ENCODE measurements at places on chromosomes 16 and 17. TPM values are rescaled to one million over a fixed set of nuclear protein-coding genes. Genes with fewer than 3 reads are reported as not detected.
A peak's percentile ranks its signal among the peaks of the same experiment; 100 is the strongest.

- H3K36me3 ChIP-seq: peaks cover 38% of the 10 kb centered on the region
- H3K27ac ChIP-seq: peak overlapping the region; percentile 69
- DNase-seq: no peak
- H3K27me3 ChIP-seq: no peaks in the 10 kb centered on the region
- H3K4me1 ChIP-seq: peaks cover 6% of the 10 kb centered on the region
Observed at GRCh38 chr17:64057701-64058263, 37.3 kb upstream of the ICAM2 start.

- H3K27ac ChIP-seq: peak overlapping the region; percentile 74
- no peak for DNase-seq
- no peaks in the 10 kb centered on the region for H3K27me3 ChIP-seq
- peaks cover 8% of the 10 kb centered on the region for H3K36me3 ChIP-seq
Observed at GRCh38 chr17:29664743-29665480, 42.2 kb upstream of the CORO6 start.

- peaks cover 69% of the 10 kb centered on the region for H3K4me1 ChIP-seq
- peak overlapping the region; percentile 51 for H3K27ac ChIP-seq
- no peaks in the 10 kb centered on the region for H3K27me3 ChIP-seq
- DNase-seq: no peak
- H3K4me3 ChIP-seq: peak overlapping the region; percentile 49
Observed at GRCh38 chr16:87864331-87864989, 4.8 kb downstream of the SLC7A5 start.

DNA sequence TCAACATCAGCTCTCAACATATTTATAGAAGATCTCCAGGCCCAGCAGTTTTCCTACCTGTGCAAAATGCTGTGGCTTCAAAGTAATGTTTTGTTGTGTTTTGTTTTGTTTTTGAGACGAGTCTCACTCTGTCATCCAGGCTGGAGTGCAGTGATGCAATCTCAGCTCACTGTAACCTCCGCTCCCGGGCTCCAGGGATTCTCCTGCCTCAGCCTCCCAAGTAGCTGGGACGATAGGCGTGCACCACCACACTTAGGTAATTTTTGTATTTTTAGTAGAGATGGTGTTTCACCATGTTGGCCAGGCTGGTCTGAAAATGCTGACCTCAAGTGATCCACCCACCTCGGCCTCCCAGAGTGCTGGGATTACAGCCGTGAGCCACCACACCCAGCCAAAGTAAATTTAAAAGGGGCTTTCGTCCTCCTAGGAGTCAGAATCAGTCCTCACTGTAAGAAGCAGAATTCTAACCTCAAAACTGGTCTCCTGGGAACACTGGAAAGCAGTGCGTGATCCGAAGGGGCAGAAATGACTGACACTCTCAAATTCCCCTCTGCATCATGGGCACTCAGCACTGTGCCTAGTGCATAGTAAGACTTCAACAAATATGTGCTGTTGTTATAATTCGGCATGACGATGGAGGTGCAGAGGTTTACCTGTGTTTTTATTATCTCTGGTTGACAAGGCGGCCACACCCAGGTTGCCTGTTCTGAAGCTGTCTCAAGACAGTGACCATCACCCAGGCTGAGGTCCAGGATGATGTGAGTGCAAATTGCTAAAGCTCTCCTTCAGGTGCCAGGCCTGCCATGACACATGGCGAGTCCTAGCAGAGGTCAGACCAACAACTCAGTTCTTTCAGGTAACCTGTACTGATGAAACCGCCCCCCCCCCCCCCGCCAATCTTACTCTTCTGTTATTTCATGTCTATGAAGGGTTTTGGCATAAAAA, 59.8 kb downstream of the ADCY9 start:
- H3K27me3 ChIP-seq: no peaks in the 10 kb centered on the region
- DNase-seq: no peak
- H3K4me1 ChIP-seq: peaks cover 41% of the 10 kb centered on the region
- H3K36me3 ChIP-seq: peaks cover 8% of the 10 kb centered on the region
- no peak overlapping the region for H3K4me3 ChIP-seq
- H3K27ac ChIP-seq: no peak overlapping the region

DNA sequence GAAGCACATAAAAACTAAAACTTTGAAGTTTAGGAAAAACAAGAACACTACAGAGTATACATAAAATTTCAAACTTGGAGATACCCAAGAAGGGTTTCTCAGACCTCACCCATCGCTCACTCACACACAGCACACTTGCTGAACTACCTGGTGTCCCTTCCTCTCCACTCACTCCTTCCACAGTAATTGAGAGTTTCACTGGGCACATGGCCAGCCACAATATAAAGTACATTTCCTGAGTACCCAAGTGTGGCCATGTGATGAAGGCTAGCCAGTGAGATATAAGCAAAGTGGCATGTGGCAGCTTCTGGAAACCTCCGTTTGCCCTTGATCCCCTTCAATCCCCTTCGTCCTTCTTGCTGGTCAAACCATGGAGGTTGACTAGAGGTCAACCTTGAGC, 11.9 kb downstream of the TOX3 start:
- peaks cover 5% of the 10 kb centered on the region for H3K27me3 ChIP-seq
- no peak overlapping the region for H3K27ac ChIP-seq
- no peak overlapping the region for H3K4me3 ChIP-seq

DNA sequence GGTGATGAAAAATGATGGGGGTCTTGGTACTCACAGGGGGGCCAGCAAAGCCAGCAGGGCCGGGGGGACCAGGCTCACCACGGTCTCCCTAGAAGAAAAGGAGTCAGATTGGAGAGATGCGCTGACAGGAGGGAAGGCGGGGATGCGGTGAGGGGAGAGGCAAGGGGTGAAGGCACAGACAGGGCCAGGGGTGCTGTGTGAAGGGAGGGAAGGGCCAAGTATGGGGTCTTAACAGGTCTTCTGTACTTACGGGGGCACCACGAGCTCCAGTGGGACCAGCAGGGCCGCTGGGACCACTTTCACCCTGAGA, 11.2 kb downstream of the COL1A1 start:
- H3K4me1 ChIP-seq: peaks cover 98% of the 10 kb centered on the region
- H3K27ac ChIP-seq: peak overlapping the region; percentile 99
- H3K36me3 ChIP-seq: peaks cover 70% of the 10 kb centered on the region
- H3K4me3 ChIP-seq: peak overlapping the region; percentile 99
- H3K27me3 ChIP-seq: no peaks in the 10 kb centered on the region
- DNase-seq: no peak

DNA sequence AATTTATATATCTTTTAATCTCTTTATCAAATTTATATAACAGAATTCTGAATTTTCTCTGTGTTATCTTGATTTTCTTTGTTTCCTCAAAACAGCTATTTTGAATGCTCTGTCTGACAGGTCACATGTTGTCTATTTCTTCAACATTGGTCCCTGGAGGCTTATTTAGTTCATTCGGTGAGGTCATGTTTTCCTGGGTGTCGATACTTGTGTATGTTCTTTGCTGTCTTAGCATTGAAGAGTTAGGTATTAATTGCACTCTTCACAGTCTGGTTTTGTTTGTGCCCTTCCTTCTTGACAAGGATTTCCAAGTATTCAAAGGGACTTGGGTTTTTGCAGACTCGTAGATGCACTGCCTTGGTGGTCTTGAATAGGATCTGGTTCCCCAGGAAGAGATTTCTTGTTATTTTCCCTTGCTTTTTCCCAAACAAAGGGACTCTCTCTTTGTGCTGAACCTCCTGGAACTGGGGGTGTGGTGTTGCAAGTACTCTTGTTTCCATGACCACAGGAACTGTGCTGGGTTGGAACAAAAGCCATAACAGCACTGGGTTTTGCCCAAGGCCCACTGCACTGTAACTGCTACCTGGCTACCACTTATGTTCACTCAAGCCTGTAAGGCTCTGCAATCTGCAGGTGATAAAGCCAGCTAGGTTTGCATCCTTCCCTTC, 1483.0 kb downstream of the CDH8 start:
- DNase-seq: no peak
- no peak overlapping the region for H3K27ac ChIP-seq
- H3K4me1 ChIP-seq: no peaks in the 10 kb centered on the region
- H3K27me3 ChIP-seq: no peaks in the 10 kb centered on the region
- H3K36me3 ChIP-seq: no peaks in the 10 kb centered on the region

GRCh38 chr17:6551869-6552531, 4.4 kb downstream of the PITPNM3 start:
- no peak overlapping the region for H3K4me3 ChIP-seq
- peaks cover 9% of the 10 kb centered on the region for H3K27me3 ChIP-seq
- H3K36me3 ChIP-seq: no peaks in the 10 kb centered on the region
- no peak overlapping the region for H3K27ac ChIP-seq

- no peak for DNase-seq
- no peaks in the 10 kb centered on the region for H3K4me1 ChIP-seq
- H3K4me3 ChIP-seq: no peak overlapping the region
- no peak overlapping the region for H3K27ac ChIP-seq
Observed at GRCh38 chr16:29641561-29641960, 21.5 kb upstream of the SPN start.

- no peak for DNase-seq
- H3K4me1 ChIP-seq: no peaks in the 10 kb centered on the region
Observed at GRCh38 chr16:17543073-17543472, 72.3 kb upstream of the XYLT1 start.

DNA sequence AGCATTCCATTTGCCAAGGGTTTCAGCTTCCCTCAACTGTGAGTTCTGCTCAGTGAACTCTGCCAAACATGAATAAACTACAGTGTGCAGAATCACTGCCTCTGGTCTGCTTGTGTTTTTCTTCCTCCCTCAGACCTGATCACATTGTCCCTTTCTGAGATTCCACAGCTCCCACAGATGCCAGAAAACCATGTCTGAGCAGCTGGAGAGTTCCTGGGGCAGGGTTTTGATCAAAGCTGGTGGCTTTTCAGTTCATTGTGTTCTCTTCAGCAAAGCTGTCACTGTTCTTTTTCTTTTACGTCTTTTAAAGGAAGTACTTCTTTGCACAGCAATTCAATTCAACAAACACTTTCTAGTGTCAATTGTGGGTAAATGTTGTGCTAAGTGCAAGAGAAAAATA, 555.8 kb downstream of the RBFOX1 start:
- H3K27ac ChIP-seq: no peak overlapping the region
- no peak overlapping the region for H3K4me3 ChIP-seq
- no peaks in the 10 kb centered on the region for H3K36me3 ChIP-seq

GRCh38 chr16:67174706-67175231, 4.4 kb downstream of the NOL3 start:
- no peaks in the 10 kb centered on the region for H3K27me3 ChIP-seq
- H3K27ac ChIP-seq: no peak overlapping the region
- H3K36me3 ChIP-seq: peaks cover 1% of the 10 kb centered on the region
- DNase-seq: peak; percentile 89

- H3K27ac ChIP-seq: no peak overlapping the region
- H3K27me3 ChIP-seq: peaks cover 38% of the 10 kb centered on the region
- H3K36me3 ChIP-seq: no peaks in the 10 kb centered on the region
- H3K4me3 ChIP-seq: no peak overlapping the region
Observed at GRCh38 chr16:49442805-49443204, 69.2 kb downstream of the C16orf78 start.

- H3K36me3 ChIP-seq: no peaks in the 10 kb centered on the region
- H3K4me1 ChIP-seq: peaks cover 74% of the 10 kb centered on the region
- H3K27ac ChIP-seq: peak overlapping the region; percentile 97
- peak overlapping the region; percentile 64 for H3K4me3 ChIP-seq
Observed at GRCh38 chr17:76701471-76701967, 9.2 kb downstream of the MXRA7 start.

C1QTNF8 gene
- not detected for total RNA-seq

CARD14 gene
- total RNA-seq: 0.13 TPM
